ENCODE measurements at places on chromosomes 12 and 14.

GRCh38 chr12:123900871-123901376 is 71.7 kb downstream of the CCDC92 start:
- DNase-seq = no peak
- no peak overlapping the region for H3K27ac ChIP-seq
- H3K27me3 ChIP-seq = no peaks in the 10 kb centered on the region

GRCh38 chr12:122266230-122266901 is at the start of gene VPS33A:
Gene VPS33A, minus strand, starts transcription at chr12:122266494. Its CDS starts 86 bp downstream, at chr12:122266408.
- H3K36me3 ChIP-seq = no peaks in the 10 kb centered on the region
- H3K4me3 ChIP-seq = peak within 1 kb of the TSS; percentile 91
- H3K27me3 ChIP-seq = no peaks in the 10 kb centered on the region
- H3K27ac ChIP-seq = peak within 1 kb of the TSS; percentile 93
- H3K4me1 ChIP-seq = peaks cover 8% of the 10 kb centered on the region

- peak; percentile 23 for DNase-seq
- no peaks in the 10 kb centered on the region for H3K27me3 ChIP-seq
- peak overlapping the region; percentile 88 for H3K27ac ChIP-seq
- peak overlapping the region; percentile 67 for H3K4me3 ChIP-seq
- H3K36me3 ChIP-seq = no peaks in the 10 kb centered on the region
- no peaks in the 10 kb centered on the region for H3K4me1 ChIP-seq
These were observed 666 bp downstream of the FMNL3 start for GRCh38 chr12:49706351-49707127.

GRCh38 chr12:44668443-44668842 is 207.7 kb downstream of the NELL2 start:
- no peak for DNase-seq
- no peaks in the 10 kb centered on the region for H3K36me3 ChIP-seq
- no peak overlapping the region for H3K27ac ChIP-seq
- H3K4me1 ChIP-seq = no peaks in the 10 kb centered on the region
- H3K4me3 ChIP-seq = no peak overlapping the region
- H3K27me3 ChIP-seq = no peaks in the 10 kb centered on the region

DNA sequence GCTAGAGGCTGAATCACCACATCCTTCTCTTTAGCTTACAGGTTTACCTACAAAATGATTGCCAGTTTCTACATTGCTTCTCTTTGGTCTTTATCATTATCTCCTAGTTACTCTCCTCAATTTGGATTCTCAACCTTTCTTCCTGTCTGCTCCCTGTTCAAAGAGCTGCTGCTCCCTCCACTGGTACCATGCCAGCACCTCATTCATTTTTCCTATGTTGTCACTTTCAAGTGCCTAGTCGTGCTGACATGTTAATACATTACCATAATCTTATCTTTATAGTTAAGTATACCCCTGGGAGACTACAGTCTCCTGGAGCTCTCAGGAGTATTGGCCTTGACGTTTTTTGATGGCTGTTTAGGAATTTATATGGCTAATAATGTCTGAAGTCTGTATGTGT is 14.2 kb downstream of the FRS2 start:
- H3K36me3 ChIP-seq = no peaks in the 10 kb centered on the region
- DNase-seq = no peak
- no peak overlapping the region for H3K27ac ChIP-seq

DNA sequence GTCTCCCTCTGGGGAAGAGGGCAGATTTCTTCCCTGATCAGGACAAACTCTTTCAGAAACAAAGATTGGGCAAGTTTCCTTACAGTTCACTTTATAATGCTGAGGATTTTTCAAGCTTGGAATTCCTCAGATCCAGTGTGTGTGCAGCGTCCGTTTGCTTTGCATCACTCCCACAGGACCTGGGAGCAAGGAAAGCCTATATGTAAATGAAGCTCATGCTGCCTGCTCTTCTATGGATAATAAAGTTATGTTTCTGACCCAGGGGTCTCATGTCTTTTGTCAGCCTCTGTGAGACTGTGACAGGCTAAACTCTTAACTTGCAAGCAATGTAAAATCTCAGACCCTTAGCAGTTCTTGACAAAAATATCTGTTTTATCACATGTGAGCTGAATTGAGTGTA is 41.6 kb downstream of the TRHDE start:
- no peak for DNase-seq
- H3K36me3 ChIP-seq = no peaks in the 10 kb centered on the region
- H3K27ac ChIP-seq = no peak overlapping the region
- H3K4me1 ChIP-seq = no peaks in the 10 kb centered on the region

DNA sequence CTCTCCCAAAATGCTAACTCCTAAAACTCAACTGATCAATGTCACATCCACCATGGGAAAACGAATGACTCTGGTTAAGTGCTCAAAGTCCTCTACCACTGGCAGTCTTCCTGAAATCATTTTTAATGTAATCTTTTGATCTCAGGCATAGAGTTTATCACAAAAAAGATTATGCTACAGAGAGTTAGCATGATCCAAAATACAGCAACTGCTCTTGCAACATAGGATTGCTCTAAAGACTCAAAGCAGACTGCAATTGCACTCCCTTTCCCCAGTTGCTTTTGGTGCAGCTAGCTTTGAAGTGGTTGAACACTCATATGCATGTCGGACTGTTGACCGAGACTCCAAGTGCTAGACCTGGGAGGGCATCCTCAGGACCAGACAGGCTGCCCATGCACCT is 109.3 kb downstream of the C12orf42 start:
- H3K4me3 ChIP-seq = no peak overlapping the region
- no peaks in the 10 kb centered on the region for H3K27me3 ChIP-seq
- H3K27ac ChIP-seq = no peak overlapping the region
- H3K36me3 ChIP-seq = no peaks in the 10 kb centered on the region

DNA sequence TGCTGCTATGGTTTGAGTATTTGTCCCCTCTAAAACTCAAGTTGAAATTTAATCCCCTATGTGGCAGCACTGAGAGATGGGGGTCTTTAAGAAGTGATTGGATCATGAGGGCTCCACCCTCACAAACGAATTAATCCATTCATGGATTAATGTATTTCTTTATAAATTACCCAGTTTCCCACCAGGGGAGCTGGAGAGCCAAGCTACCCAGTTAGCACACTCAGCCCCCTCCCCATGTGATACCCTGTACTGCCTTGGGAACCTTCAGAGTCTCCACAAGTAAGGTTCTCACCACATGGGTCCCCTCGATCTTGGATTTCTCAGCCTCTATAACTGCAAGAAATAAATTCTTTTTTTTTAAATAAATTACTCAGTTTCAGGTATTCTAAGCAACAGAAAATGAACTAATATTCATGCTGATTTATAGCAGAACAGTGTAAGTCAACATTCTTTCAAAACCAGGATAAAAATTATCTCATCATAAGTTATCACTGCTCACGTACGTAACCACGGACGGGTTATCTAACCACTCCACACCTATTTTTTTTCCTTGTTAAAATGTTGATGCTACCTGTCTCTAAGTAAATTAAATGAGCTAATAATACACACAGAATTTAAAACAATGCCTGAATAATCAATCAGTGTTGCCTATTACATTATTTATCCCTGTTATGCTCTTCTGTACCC is 3.6 kb downstream of the NAP1L1 start:
- no peaks in the 10 kb centered on the region for H3K36me3 ChIP-seq
- H3K27ac ChIP-seq = no peak overlapping the region
- H3K27me3 ChIP-seq = no peaks in the 10 kb centered on the region
- H3K4me1 ChIP-seq = no peaks in the 10 kb centered on the region

DNA sequence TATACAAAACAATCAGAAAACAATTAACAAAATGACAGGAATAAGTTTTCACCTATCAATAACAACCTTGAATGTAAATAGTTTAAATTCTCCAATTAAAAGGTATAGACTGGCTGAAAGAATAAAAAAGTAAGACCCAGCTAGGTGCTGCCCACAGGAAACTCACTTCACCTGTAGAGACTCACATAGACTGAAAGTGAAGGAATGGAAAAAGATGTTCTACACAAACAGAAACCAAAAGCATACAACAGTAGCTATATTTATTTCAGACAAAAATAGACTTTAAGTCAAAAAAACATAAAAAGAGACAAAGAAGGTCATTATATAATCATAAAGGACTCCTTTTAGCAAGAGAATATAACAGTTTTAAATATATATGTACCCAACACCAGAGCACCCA is 152.4 kb upstream of the PWP1 start:
- H3K4me3 ChIP-seq = no peak overlapping the region
- no peak overlapping the region for H3K27ac ChIP-seq
- DNase-seq = no peak
- no peaks in the 10 kb centered on the region for H3K27me3 ChIP-seq
- H3K4me1 ChIP-seq = no peaks in the 10 kb centered on the region
- no peaks in the 10 kb centered on the region for H3K36me3 ChIP-seq

DNA sequence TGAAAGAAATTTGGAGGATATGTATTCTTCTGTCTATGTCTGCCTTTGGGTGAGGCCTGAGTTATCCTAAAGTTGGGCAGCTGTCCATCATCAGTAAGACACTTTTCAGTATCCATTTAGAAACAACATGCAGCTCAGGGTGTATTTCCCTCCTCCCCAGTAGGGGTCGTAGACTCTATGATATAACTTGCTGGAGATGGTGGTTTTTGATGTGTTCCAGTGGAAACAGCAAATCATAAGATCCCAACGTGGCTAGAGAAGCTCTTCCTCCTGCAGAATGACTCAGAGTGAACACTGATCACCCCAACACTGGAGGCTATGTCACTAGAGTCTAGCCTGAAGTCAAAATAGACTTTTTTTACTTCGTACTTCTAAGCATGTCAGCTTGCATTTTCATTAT is 331.6 kb upstream of the STXBP6 start:
- DNase-seq = no peak
- no peak overlapping the region for H3K27ac ChIP-seq

- H3K4me1 ChIP-seq = no peaks in the 10 kb centered on the region
- no peaks in the 10 kb centered on the region for H3K27me3 ChIP-seq
- H3K36me3 ChIP-seq = no peaks in the 10 kb centered on the region
- H3K27ac ChIP-seq = no peak overlapping the region
- H3K4me3 ChIP-seq = no peak overlapping the region
- no peak for DNase-seq
These were observed 192.3 kb upstream of the FSCB start for GRCh38 chr14:44699391-44699790.

DNA sequence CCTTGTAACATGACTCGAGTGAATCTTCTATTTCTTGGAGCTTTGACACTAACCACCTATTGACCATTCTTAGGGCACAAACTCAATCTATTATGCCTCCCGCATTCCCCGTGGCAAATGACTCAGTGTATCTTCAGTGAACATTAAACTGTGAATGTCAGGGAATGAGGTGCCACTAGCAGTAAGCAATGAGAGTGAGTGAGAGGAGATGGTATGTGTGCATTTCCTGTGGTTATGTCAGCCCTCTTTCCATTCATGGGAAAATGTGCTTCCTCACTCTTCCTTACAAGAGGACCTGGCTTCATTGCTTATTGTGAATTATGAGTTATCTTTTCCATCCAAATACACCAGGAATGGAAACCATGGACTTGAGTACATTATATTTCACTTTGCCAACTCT is 229.2 kb downstream of the EMP1 start:
- H3K4me3 ChIP-seq = no peak overlapping the region
- no peaks in the 10 kb centered on the region for H3K4me1 ChIP-seq
- H3K27me3 ChIP-seq = no peaks in the 10 kb centered on the region
- no peak overlapping the region for H3K27ac ChIP-seq
- no peak for DNase-seq

- H3K4me3 ChIP-seq = no peak overlapping the region
- peak; percentile 69 for DNase-seq
- H3K36me3 ChIP-seq = no peaks in the 10 kb centered on the region
- H3K27me3 ChIP-seq = no peaks in the 10 kb centered on the region
These were observed 25.9 kb downstream of the NFKBIA start for GRCh38 chr14:35378425-35379233.

GRCh38 chr12:16618256-16618655 is 12.3 kb upstream of the LMO3 start:
- DNase-seq = no peak
- H3K4me3 ChIP-seq = no peak overlapping the region
- no peaks in the 10 kb centered on the region for H3K36me3 ChIP-seq
- H3K4me1 ChIP-seq = no peaks in the 10 kb centered on the region
- no peaks in the 10 kb centered on the region for H3K27me3 ChIP-seq
- no peak overlapping the region for H3K27ac ChIP-seq

GRCh38 chr14:105490267-105490571 is 827 bp upstream of the TEDC1 start:
- no peaks in the 10 kb centered on the region for H3K36me3 ChIP-seq
- peaks cover 20% of the 10 kb centered on the region for H3K4me1 ChIP-seq
- peak overlapping the region; percentile 64 for H3K4me3 ChIP-seq
- DNase-seq = no peak

DNA sequence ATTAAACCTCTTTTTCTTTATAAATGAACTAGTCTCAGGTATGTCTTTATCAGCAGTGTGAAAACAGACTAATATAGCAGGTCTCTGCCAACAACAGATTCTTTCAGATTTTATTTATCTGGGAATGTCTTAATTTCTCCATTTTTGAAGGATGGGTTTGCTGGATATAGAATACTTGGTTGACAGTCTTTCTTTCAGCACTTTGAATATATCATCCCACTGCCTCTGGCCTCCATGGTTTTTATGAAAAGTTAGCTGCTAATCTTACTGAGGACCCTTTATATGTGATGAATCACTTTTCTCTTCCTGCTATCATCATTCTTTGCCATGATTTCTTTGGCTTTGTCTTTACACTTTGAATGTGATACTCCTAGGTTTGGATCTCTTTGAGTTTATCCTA is 148.0 kb downstream of the ANO6 start:
- H3K4me3 ChIP-seq = no peak overlapping the region
- H3K27ac ChIP-seq = no peak overlapping the region
- H3K4me1 ChIP-seq = no peaks in the 10 kb centered on the region

DNA sequence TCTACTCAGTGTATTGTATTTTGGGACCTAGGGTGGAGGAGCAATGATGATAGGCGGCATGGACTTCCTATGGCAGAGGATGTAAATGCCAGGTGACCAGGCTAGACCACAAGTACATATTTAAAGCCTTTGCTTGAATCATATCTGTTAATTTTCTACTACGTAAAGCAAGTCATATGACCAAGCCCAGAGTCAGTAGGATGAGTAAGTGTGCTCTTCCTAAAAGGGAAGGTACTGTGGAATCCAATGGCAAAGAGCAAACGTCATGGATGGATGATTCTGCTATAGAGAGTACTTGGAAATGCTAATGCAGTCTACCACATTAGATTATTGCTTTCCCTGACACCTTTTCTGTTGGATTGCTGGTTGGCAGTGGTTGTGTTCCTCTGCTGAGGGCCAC is 16.8 kb downstream of the GPATCH2L start:
- H3K36me3 ChIP-seq = peaks cover 13% of the 10 kb centered on the region
- H3K4me1 ChIP-seq = no peaks in the 10 kb centered on the region
- DNase-seq = no peak
- H3K4me3 ChIP-seq = no peak overlapping the region

Measured in colonic mucosa (tissue), 4 donors.